ENCODE measurements at places on chromosomes 2 and 18.

DNA sequence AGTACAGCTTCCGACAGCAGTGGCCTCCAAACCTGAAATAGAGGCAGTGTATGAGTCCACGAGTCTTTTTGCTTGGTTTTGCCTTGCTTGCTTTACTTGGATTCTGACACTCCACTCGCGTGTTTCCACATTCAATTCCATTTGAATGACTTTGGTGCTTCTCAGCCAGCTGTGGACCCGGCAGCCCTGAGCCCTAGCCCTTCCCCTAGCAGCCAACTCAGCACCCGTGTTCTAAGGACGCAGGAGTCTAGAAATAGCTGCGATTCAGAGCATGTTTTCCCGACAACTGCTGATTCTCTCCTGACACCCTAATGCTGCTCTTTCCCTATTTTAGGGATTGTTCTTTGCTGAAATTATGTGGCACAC lies 20.6 kb downstream of the LRRFIP1 start:
- no peak for DNase-seq

- DNase-seq: no peak
Measured at GRCh38 chr2:212592695-212593094, 54.1 kb upstream of the ERBB4 start.

GRCh38 chr2:238865015-238865719 lies 17.3 kb downstream of the TWIST2 start:
- DNase-seq: no peak

DNA sequence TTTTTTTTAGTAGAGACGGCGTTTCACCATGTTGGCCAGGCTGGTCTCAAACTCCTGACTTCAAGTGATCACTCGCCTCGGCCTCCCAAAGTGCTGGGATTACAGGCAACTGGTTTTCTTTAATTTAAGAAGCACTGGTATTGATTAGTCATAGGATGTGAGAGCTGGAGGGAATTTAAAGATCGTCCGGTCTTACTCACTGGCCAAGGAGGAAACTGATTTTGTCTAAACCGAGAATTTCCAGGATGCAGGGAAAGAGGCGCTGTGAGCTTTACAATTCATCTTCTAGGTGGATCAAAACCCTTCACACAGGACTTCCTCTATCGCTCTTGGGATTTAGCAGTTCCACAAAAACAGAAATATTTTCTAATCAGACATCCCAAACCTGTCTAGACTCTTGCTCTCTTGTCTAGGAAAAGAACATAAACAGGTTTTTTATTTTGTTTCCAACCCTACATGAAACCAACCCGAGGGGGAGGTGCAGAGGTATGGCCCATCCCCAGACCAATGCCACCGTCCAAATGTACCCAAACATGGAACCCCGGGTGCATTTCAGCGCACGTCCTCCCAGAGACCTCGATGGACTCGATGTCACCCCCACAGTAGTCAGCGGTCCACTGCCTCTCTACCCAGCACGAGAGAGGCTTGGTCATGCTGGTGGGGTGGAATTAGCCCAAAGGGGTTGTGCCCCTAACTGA lies 12.5 kb upstream of the TUBB6 start:
- no peak for DNase-seq

- no peak for DNase-seq
Measured at GRCh38 chr2:222835143-222835822, 25.6 kb upstream of the ACSL3 start.

DNA sequence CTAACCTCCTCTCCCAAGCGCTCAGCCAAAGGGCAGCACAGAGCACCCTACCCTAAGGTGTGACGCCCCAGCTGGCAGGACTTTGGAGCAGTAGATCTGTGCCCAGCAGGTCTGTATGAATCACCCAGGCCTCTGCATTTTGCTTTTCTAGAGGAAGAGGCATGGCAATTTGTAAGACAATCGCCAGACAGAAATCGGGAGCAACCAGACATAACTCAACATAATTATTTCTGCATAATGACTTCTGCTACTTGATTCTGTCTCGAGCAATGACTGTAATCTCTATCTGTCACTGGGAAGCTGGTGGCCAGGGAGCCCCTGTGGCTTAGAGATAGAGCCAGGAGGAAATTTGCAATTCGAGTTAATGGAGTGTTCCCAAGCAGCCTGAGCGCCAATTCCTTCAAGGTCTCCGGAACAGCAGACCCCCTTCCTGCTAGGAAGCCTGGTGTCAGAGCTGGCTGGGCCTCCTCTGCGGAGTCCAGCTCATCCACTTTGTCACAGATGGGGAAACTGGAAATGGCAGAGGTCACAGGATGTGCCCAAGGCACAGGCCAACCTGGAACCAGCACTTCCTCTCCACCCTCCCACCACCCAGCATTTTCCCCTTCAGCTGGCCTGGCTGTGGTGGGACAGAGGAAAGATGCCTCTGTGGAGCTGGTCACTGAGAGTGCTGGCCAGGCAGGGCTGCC lies 55.0 kb downstream of the ODC1 start:
- no peak for DNase-seq

GRCh38 chr2:7706791-7707190 lies 789.6 kb downstream of the RNF144A start:
- no peak for DNase-seq
